ENCODE measurements at places on chromosomes 12 and 14. TPM values are rescaled to one million over a fixed set of nuclear protein-coding genes. Genes with fewer than 3 reads are reported as not detected.
A peak's percentile ranks its signal among the peaks of the same experiment; 100 is the strongest.

GRCh38 chr12:131603106-131603938 lies 107.6 kb upstream of the SFSWAP start:
- no peak for DNase-seq

RFX4 gene
- polyA plus RNA-seq = not detected

DNA sequence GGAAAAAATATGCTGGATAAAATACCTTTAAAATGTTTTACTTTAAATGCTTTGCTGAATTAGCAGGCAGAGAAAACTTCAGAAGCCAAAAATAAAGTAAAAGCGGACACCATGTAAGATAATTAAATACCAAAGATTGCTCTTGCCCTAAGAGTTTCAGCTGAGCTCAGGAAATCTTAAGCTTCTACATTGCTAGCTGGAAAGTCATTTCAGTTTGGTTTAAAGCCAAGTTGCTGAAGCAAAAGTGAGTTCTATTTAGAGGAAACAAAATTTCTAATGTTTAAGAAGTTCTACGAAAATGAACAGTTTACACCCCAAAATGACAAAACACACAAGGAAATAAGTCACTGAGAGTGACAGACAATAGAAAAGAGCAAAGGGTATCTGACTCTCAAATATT lies 310.0 kb downstream of the ADAMTS20 start:
- no peak for DNase-seq

DNA sequence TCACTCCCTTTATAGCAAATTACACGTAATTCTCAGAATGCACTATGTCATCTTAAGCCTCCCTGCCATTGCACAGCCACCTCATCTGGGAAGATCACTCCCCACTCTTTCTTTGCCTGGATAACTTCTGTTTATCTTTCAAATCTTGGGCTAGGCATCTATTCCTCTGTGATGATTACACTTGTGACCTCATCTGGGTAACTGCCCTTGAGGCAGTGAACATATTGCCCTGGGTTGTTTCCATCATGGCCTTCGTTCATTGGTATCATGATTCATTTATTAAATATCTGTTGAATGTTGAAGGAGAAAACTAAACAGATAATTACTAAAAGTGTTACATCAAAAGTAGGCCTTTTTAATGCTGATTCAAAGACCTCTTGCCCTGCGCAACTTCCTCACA lies 26.2 kb upstream of the PDE3A start:
- DNase-seq = no peak

GRCh38 chr14:98130691-98131090 lies 1141.3 kb downstream of the BCL11B start:
- no peak for DNase-seq

DNA sequence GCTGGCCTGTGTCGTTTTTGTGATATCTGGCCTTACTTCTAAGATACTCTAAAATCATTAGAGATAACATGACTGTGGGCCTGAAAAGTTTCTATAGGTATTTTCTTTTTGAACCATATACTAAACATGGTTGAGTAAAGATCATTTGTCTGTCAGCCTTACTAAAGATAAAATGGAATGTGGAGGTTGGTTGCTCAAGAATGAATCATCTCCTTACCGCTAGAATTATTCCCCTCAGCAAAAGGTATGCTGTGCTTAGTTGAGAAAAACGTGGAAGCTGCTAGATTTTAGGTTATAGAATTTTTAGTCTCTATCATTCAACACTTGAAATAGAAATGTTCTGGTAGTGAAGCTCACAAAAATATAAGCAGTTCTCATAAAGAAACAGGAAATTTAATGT lies 407.3 kb downstream of the AEBP2 start:
- no peak for DNase-seq

DNA sequence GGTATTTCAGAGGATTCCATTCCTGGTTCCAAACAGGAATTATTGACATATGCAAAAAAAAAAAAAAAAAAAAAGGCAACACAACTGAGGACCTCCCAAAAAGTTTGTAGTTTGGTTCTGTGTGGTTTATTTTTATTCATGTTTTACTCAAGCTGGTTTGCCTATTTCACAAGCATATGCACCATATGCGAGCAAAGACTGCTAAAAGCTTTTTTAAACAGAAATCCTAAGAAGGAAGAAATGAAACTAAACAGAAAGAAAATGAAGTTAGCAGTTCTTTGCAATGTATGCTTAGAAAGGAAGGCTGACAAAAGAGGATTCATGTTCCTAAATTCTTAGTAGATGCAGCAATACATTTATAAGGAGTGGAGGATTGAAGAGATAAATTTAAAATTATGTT lies 487.6 kb upstream of the FLRT2 start:
- no peak for DNase-seq

NDUFA12 gene
- polyA plus RNA-seq = 393 TPM

NRXN3 gene
- polyA plus RNA-seq = not detected

- no peak for DNase-seq
Observed at GRCh38 chr12:114316076-114316475, 89.9 kb downstream of the TBX5 start.

GRCh38 chr12:16168078-16168477 lies 109.4 kb downstream of the SLC15A5 start:
- DNase-seq = no peak

GNB3 gene
- polyA plus RNA-seq = not detected

GRCh38 chr14:89365061-89365801 lies 51.8 kb downstream of the FOXN3 start:
- DNase-seq = peak; percentile 70

- DNase-seq = no peak
Observed at GRCh38 chr12:38399711-38400206, 83.2 kb downstream of the ALG10B start.

EFS gene
- polyA plus RNA-seq = not detected

PIK3C2G gene
- not detected for polyA plus RNA-seq

SYNE3 gene
- 7.0 TPM for polyA plus RNA-seq

ESRRB gene
- not detected for polyA plus RNA-seq

- DNase-seq = no peak
Observed at GRCh38 chr12:2003676-2004112, 563 bp downstream of the DCP1B start.

NDRG2 gene
- 35.1 TPM for polyA plus RNA-seq

HVCN1 gene
- 15.2 TPM for polyA plus RNA-seq

DNA sequence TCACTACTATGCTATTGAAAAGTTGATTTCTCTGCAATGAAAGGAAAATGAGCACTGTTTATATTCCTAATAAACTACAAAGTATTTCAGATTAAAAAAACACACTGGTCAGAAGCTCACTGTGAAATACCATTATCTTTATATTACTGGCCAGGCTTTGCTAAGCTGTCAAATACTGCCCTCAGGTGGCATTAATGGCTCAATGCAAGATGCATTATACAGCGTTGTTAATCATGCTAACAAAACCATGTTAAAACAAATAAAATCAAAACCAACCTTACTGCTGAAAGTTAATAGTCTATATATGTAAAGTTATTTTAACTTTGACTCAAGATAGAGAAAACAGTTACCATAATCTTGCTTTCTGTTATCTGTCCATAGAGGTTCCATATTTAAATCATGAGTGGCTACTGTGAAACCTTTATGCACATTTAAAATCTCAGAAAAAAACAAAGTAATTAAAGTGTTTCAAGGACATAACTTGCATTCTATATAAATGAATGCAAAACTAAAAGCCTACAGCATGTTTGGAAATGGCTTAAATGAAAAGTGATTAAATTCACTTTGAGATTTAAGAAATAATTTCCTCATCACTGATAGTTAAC lies 121.7 kb downstream of the RALGAPA1 start:
- peak; percentile 10 for DNase-seq

- DNase-seq = peak; percentile 73
Observed at GRCh38 chr12:67647799-67648520, 585 bp upstream of the DYRK2 start.

DNA sequence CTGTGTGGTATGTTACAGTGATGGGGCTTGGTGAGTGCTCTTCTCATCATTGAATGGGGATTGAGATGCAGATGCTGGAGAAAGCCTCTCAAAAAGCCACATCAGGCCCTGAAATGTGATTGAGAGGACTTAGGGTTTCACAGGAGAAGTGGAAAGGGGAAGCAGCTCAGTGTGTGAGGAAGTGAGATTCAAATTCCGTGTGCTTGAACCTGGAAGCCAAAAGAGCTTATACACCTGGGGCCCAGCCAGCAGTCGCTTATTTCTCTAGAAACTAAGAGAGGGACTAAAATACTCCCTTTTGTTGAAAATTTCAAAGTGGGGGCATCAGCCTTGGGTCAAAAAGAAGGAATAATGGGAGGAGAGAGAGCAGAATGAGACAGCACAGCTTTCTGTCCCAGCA lies 39.1 kb upstream of the GZMB start:
- DNase-seq = no peak

DNA sequence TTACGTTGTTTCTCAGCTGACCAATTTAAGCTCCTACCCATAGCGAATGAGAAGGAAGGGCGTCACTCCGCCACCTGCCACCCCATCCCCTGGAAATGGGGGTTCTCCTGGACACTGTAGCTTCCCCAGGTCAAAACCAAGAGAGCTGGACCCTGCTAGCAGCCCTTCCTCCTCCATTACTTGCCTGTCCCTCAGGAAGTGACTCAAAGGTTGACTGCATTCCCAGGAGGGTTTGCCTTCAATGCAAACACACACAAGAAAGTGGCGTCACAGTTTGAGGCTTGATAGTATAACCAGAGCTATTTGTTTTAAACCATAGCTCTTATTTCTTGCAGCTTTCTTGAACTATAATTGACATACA lies 79.1 kb downstream of the KCNK13 start:
- no peak for DNase-seq

HRK gene
- polyA plus RNA-seq = not detected

EEA1 gene
- polyA plus RNA-seq = 22.2 TPM

- no peak for DNase-seq
Observed at GRCh38 chr12:124087266-124088051, 114.4 kb downstream of the ZNF664 start.

- DNase-seq = no peak
Observed at GRCh38 chr12:70080566-70080965, 162.7 kb upstream of the CNOT2 start.

SCN8A gene
- 0.33 TPM for polyA plus RNA-seq

ERGIC2 gene
- polyA plus RNA-seq = 84.3 TPM

CD163 gene
- not detected for polyA plus RNA-seq

LIN7A gene
- polyA plus RNA-seq = not detected

DNA sequence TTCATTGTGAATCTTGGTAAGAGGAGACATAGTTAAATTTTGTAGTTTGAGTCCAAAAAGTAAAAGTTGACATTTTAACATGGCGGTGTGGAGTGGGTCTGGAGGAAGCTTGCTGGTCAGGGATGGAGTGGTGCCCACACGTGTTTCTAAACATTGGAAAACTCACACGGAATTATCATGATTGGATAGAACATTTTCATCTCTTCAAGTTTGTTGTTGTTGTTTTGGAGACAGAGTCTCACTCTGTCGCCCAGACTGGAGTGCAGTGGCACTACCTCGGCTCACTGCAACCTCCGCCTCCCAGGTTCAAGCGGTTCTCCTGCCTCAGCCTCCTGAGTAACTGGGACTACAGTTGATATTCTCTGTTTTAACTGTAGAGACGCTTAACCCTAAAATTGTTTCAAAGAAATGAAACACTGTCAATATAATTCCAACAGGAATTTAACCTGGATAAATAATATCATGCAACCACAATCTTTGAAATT lies 502 bp upstream of the MBIP start:
- no peak for DNase-seq

GRCh38 chr14:36856095-36856878 lies 194.6 kb downstream of the PAX9 start:
- DNase-seq = no peak
